Kidney capillary endothelial cell (primary cell): ENCODE measurements at places on chromosomes 4 and X.
A peak's percentile ranks its signal among the peaks of the same experiment; 100 is the strongest.

- no peak for DNase-seq
Measured at GRCh38 chr4:74884266-74884665, 48.6 kb upstream of the PARM1 start.

DNA sequence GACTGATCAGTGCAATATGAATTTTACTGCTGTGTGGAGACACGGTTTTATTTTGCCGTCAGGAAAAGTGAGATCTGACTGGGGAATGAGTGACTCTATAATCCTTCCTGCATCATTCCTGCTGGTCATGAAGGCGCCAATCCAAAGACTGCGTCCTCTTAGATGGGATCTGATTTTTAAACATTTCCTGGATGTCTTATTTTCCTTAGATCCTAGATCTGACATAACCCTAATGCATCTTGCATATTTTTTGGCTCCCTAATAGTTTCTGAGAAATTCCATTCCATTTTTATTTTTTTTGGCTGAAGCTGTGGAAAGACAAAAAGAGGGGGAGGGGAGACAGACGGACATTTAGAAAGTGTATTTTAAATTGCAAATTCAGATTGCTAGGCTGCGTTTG lies 454.9 kb upstream of the FAT1 start:
- DNase-seq, result no peak

DNA sequence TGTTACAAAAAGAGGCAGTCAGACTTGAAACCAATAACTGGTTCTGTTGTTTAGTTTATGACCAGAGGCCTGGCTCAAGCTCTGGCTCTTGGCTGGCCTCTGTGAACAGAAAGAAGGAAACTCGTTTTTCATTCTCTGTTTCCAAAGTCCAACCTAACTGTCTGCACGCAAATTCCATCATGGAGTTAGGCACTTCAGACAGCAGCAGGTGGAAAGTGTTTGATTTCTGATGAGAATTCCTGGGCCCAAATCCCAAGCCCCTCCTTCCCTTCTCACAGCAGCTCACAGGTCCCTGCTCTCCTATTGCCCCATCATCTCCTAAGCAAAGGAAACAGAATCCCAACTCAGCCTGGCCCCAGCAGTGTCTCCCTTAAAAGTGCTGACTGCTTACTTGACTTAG lies 42.8 kb upstream of the FGF16 start:
- no peak for DNase-seq

- DNase-seq, result no peak
Measured at GRCh38 chr4:38958453-38959190, 73.6 kb downstream of the TMEM156 start.

DNA sequence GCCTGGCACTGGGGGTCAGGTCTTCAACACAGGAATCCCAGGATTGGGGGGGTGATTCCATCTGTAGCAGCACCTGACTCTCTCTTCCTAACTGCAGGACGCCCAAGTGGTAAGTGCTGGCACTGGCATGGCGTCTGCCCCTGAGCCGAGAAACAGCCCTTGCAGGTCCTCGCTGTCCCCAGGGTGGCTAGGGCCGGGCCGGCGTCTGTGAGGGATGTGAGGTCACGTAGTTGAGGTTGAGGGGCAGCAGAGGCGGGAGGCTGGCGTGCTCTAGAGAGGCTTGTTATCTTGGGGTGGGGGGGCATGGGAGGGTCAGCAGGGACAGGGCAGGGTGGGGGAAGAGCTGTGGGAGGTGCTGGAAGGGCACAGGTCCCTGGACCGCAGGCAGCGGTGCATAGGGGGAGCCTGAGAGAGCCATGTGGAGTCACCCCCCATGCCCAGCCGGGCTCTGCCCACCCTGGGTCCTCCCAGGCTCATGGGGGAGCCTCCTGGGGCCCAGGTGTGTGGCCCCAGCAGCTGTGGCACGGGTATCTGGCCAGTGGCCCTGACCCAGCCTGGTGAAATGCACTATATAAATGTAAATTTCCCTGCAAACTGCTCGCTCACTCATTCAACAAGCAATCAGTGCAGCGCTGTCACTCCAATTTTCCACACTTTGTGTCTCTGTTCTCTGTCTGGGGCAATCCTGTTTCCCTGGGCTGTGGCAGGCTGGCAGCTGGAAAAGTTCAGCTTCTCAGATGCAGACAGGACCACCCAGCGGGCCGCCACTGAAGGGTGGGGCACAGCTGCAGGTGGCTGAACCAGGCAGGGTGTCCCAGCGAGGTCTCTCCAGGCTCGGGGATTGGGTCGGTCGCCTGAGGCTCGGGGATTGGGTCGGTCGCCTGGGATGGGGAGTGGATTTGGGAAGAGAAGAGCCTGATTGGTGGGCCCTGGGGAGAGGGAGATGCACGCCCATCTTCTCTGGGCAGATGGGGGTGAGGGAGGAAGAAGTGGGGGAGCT lies 102.2 kb upstream of the NKX1-1 start:
- DNase-seq, result no peak

DNA sequence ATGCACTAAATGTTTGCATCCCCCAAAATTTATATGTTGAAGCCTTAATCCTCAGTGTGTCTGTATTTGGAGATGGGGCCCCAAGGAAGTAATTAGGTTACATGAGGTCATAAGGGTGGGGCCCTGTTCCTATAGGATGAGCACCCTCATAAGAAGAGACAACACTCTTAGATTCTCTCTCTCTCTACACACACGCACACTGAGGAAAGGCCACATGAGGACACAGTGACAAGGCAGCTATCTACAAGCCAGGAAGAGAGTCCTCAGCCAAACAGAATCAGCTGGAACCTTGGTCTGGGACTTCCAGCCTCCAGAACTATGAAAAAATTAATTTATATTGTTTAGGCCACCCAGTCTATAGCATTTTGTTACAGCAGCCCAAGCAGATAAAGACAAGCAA lies 69.3 kb upstream of the NOCT start:
- no peak for DNase-seq

- DNase-seq, result peak; percentile 8
Measured at GRCh38 chr4:25160714-25161592, 704 bp upstream of the SEPSECS start.

- DNase-seq, result no peak
Measured at GRCh38 chr4:180564026-180564425, 1679.2 kb upstream of the TENM3 start.

DNA sequence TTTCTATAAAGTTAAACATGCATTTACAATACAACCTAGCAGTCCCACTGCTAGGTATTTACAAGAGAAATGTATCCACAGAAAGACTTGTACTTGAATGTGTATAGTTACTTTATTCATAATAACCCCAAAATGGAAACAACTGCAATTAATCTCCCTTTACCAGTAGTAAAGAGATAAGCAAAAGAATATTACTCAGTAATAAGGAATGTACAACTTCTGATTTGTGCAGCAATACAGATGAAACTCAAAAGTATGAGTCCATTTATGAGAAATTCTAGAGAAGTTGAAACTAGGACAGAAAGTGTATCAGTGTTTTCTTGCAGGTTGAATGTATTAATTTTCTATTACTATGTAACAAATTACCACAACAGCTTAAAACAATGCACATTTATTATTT lies 15.2 kb downstream of the USP53 start:
- DNase-seq, result no peak

GRCh38 chr4:13054420-13054970 lies 429.6 kb downstream of the RAB28 start:
- DNase-seq, result no peak

- no peak for DNase-seq
Measured at GRCh38 chr4:54687887-54688841, 30.4 kb downstream of the KIT start.

DNA sequence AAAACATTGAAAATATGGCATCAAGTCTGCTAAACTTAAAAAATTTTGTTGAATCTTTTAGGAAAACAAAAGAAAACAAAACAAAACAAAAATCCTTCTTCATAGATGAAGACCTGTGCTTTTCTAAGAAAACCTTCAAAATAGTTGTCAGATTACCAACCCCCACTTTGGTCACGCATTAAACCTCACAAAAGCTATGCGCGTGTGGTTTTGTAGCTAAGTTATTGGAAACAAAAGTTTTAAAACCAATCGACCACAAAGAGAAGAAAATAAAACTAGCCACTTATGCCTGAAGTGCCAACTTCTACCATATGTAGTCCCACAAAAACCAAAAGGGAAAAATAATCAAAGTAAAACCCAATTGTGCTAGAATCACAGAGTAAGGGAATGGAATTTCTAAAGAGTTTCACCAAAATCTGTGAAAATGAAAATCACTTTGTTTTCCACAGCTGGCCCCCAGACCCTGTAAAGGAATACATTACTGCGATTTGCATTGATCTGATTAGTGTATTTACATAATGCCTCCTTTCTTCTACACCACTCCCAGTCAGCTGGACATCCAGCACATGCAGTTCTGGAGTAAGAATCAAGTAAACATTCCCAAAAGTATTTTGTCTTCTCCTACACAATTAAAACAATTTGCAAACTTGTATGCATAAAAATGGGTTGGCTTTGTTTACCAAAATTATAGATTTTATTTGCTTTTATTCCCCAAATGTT lies 330.1 kb upstream of the DKK2 start:
- no peak for DNase-seq

GRCh38 chr4:24054910-24055309 lies 165.1 kb upstream of the PPARGC1A start:
- DNase-seq, result no peak

- no peak for DNase-seq
Measured at GRCh38 chr4:108959491-108959890, 196.6 kb upstream of the ETNPPL start.

- no peak for DNase-seq
Measured at GRCh38 chr4:16233569-16234177, 7.4 kb upstream of the TAPT1 start.

- no peak for DNase-seq
Measured at GRCh38 chrX:1535241-1536041, 1.5 kb downstream of the P2RY8 start.

- DNase-seq, result no peak
Measured at GRCh38 chrX:100662796-100663195, 18.8 kb downstream of the SRPX2 start.

GRCh38 chrX:40095583-40096394 lies 2.0 kb downstream of the BCOR start:
- DNase-seq, result no peak

GRCh38 chrX:132657876-132658275 lies 169.0 kb upstream of the MBNL3 start:
- no peak for DNase-seq

DNA sequence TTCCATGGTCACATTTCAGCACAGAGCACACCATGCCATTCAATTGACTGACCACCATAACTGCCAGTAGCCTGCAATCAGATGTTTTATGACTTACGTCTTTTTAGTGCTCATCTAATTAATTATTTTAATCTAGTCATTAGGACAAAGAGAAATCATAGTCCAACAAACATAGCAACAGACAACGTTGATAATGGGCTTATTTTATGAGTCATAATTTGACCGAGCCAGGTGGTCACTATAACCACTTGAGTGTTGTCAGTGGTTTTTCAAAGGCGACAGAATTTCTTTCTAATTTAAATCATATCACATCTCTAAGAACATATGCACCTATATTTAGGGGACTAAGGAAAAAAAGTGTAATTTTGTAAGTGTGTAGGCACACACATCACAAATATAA lies 1.9 kb downstream of the SEC24D start:
- no peak for DNase-seq

DNA sequence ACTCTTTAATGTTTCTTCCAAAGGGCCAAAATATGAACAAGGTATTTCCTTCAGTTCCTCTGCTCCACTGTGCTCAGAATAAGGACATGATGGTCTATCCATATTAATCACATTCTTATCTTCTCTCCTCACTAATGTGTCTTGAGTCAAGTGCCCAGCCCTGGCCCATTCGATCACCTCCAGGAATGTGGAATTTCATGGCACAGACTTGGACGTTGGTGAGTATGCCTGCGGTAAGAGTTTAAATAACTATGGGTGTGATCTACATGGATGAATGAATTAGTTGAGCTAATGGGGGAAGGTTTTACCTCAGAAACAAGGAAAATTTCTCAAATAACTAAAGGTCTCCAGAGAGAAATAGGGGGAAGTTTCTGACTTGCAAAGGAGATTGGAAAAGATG lies 174.0 kb downstream of the NPFFR2 start:
- no peak for DNase-seq

DNA sequence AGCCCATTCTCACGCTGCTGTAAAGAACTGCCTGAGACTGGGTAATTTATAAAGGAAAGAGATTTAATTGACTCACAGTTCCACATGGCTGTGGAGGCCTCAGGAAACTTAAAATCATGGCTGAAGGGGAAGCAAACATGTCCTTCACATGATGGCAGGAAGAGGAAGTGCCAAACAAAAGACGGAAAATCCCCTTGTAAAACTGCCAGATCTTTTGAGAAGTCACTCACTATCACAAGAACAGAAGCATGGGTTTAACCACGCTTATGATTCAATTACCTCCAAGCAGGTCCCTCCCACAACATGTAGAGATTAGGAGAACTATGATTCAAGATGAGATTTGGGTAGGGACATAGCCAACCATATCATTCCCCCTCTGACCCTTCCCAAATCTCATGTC lies 335.5 kb downstream of the IL15 start:
- DNase-seq, result no peak
